Fibroblast of the conjunctiva (primary cell): ENCODE measurements at places on chromosomes 3 and 15.

DNA sequence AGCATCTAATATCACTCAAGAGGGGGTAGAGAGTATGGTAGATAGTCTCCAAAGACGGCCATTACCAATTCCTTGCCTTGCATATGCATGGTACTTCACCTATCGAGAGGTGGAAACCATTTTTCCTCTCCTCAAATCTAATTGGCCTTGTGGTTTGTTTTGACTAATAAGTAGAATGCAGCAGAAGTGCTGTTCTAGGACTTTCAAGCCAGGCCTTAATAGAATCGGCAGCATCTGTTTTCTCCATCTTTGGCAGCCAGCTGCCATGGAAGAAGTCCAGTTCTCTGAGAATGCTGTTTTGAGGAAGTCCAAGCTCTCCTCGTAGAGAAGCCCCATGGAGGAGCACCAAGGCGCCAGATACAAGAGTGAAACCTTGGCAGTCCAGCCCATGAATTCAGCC lies 59.1 kb upstream of the RASGRP1 start:
- no peak for DNase-seq

DNA sequence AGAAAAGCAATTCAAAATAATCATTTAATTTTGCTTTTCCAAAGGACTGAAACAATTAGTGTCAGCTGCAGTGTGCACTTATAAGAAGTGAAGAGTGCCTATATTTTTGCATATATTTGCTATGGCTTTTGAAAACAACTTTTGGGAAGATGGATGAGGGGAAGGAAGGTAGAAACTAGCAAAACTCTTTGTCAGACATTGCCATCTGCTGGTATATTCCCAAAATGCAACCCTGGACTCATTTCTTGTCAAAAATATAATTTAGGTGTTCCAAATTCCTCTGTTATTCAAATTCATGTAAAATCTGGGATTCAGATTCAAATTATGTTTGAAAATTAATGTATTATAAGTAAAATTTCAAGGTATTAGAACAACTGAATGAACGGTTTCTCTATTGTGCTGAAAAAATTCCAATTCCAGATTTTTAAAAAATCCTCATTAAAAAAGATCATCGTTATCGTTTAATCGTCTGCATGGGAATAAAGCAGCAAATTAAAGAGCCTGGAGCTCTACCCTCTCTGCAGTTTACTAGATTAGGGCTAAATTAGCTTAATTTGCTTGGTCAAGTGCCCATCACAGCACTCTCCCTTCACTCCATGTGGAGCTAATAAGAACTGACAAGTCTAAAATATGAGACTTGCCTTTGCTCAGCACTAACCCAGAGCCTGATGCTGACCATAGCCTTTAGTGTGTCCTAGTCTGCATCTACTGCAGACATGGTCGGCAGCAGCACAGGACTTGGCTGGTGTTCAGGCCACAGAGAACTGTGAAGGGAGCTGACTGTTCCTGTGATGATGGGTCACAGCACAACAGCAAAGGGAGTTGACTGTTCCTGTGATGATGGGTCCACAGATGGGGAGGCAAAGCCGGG lies 67.9 kb upstream of the MITF start:
- DNase-seq: peak; percentile 20

DNA sequence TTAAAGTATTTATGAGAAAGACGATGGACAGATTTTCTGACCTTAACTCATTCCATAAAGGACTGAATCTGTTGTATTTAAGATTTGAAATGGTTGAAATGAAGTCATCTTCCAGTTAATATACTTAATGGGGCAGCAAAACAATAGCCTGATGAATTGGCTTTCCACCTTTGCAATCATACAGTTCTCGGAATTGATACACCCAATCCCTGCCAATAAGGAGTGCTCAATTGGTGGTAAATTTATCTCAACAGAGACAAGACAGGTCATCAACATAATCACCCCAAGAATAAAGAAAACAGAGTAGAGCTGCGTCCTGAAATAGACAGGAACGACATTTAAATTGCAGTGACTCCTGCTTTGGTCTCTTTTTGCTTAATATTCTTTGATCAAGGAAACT lies 11.2 kb downstream of the ANXA2 start:
- no peak for DNase-seq

GRCh38 chr15:73650416-73651126 lies 17.4 kb upstream of the NPTN start:
- DNase-seq: no peak

GRCh38 chr3:195801251-195802183 lies 10.2 kb downstream of the MUC4 start:
- no peak for DNase-seq

DNA sequence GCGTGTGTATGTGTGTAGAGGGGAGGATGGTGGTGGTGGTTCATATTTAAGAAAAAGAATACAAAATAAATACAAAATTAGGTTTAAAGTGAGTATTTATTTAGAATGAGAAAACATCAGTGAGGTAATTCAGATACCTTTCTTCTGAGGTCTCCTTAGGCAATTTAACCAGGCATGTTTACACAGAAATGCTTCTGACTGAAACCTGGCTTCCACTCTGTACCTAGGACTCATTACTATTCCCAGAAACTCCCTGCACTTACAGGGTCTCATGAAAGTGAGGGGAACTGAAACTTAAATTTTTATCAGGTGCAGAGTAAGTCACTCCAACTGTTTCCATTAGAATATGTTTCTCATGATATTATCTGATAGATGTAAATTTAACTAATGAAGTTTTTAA lies 10.3 kb upstream of the DIPK2A start:
- no peak for DNase-seq
